ENCODE measurements at places on chromosomes 7 and 10.

DNA sequence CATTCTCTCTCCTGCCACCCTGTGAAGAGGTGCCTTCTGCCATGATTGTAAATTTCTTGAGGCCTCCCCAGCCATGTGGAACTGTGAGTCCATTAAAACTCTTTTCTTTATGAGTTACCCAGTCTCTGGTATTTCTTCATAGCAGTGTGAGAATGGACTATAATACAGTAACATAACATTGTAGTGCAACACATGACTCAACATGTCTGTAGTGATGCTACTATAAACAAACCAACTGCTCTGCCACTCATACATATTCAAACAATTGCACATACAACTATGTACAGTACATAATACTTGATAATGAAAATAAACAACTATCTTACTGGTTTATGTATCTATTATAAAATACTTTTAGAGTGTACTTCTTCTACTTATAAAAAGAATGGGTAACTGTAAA, 7.1 kb downstream of the ATOH7 start:
- no peak for DNase-seq

DNA sequence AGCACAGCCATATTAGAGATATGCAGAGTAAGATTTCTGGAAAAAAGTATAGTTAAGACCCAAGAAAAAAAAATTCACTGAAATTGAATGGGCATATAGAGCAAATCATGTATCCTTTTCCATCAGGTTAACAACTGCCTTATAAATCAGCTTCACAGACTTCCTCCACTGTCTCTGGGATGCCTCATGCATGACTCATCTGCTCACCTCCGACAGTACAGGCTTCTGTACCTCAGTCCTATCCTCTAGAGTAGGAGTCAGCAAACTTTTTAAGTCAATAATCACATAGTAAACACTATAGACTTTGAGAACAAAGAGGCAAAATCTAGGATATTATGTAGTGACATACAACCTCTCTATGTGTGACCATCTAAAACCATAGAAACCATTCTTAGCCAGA, 211.6 kb upstream of the SP8 start:
- DNase-seq = no peak

DNA sequence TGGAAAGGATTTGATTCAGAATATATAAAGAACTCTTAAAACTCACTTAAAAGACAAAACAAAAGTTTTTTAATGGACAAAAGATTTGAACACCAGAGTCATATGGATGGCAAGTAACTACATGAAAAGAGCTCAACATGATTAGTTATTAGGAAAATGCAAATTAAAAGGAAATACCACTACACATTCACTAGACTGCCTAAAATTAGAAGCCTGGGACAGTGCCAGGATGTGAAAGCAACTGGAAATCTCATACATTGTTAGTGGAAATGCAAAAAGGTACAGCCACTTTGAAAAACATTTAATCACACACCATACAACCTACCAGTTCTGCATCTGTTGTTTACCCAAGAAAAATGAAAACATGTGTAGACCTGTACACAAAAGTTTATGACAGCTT, 48.8 kb downstream of the RALA start:
- DNase-seq = no peak

- DNase-seq = no peak
Measured at GRCh38 chr10:43595739-43596298, 10.4 kb upstream of the ZNF485 start.

- DNase-seq = no peak
Measured at GRCh38 chr10:93165367-93165766, 91.7 kb downstream of the CYP26A1 start.

- DNase-seq = no peak
Measured at GRCh38 chr10:102630663-102631062, 13.6 kb upstream of the TRIM8 start.

- no peak for DNase-seq
Measured at GRCh38 chr7:127803626-127804025, 151.6 kb downstream of the SND1 start.

- no peak for DNase-seq
Measured at GRCh38 chr7:37285706-37286453, 162.8 kb downstream of the ELMO1 start.

GRCh38 chr10:7317786-7318446, 92.9 kb downstream of the SFMBT2 start:
- DNase-seq = no peak

DNA sequence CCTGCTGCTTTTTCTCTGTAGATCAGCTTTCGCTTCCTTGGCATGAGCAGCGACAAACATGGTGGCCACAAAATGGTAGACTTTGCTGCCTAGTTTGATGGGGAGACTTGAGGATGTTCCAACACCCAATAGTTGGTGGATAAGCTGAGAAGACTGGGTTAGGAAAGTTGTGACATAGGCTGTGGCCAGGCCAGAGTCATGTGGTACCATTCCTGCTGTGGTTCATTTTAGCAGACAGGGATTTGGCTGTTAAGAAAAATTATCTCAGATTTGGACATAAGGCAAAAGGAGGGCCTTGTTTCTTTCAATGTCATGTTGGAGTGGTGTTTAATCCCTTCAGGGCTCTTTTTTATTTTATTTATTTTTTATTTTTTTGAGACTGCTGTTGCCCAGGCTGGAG, 26.6 kb upstream of the FAM180A start:
- DNase-seq = no peak

DNA sequence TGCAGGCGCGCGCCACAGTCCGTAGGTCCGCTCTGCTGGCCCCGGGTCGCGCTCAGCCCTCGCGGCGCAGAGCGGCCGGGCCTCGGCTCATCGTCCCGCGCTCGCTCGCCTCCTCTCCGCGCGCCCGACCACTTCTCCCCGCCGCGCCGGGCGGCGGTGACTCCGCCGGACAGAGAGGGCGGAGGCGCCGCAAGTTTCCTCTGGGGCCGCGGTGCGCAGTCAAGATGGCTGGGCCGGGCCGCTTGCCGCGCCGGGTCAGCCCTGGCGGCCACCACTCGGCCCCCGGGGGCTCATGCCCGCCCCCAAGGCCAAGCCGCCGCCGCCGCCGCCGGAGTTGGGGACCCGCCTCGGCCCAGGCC, 441 bp downstream of the FZD8 start:
- DNase-seq = no peak

GRCh38 chr10:26860102-26860442, 686 bp downstream of the ABI1 start:
- DNase-seq = no peak

DNA sequence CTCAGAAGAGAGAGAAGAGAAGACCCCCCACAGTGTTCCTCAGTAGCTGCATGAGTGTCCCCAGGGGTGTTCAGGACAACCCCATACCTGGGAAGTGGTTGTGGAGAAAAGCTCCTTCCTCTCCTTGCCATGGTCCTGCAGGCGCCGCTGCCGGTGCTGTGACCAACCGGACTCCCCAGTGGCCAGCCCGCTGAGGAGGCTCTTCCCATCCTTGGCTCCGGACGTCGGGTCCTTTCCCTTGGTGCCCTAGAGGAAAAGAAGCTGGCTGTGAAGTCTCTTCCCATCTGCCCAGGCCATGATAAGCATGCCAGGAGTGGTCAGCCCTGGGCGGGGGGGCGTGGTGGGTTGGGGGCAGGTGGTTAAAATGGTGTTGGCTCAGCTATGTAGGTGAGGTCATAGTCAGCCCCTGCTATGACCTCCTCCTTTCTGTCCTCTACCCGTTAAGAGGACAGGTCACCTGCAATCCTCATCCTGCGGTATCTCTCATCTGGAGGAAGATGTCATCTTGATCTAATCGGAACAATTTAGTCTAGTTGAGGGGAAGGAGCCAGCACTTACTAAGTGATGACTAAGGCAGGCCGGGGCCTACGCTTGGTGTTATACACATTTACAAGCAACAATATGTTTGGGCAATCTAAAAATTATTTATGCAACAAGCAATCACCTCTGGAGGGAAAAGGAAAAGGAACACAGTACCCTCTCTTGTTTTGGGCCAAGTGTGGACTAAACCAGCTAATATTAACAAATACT, 13.2 kb downstream of the WDR91 start:
- no peak for DNase-seq

- DNase-seq = no peak
Measured at GRCh38 chr7:131057015-131057793, 270.5 kb upstream of the MKLN1 start.

GRCh38 chr10:9823268-9823930, 1194.3 kb upstream of the CELF2 start:
- no peak for DNase-seq

GRCh38 chr10:31912898-31913850, 15.5 kb downstream of the ARHGAP12 start:
- no peak for DNase-seq

DNA sequence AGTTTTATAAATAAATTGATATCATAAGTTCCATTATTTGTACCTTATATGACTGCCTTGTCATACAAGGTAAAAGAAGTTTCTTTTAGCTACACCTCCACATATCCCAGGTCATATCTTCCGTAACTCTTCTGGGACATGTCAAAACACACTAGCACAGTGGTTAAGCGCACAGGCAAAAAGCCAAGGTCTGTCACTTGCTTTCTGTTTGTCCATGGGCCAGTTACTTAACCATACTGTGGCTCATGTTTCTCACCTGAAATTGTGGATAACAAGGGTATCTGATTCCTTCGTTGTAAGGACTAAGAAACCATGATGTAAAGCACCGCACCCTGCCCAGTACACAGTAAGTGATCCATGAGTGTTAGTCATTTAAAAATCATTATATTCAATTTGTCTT, 56.2 kb downstream of the SEMA3D start:
- no peak for DNase-seq

DNA sequence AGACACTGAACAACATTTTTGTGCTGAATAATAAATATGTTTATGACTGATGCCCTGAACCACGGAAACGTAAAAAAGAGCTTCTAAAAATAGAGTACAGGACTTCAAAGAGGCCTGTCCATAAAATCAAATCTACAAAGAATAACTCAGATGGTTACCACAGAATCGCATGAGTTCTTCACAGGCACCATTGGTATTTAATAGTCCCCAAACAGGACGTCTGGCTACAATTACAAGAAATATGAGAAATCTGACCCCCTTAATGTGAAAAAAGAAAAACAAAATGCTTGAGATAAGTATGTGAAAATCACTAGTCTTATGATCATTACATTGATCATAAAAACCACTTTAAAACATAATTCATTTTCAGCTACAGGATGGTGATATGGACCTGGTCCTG, 20.8 kb downstream of the CYTH3 start:
- no peak for DNase-seq

- DNase-seq = no peak
Measured at GRCh38 chr7:44609829-44610228, 3.4 kb downstream of the OGDH start.

DNA sequence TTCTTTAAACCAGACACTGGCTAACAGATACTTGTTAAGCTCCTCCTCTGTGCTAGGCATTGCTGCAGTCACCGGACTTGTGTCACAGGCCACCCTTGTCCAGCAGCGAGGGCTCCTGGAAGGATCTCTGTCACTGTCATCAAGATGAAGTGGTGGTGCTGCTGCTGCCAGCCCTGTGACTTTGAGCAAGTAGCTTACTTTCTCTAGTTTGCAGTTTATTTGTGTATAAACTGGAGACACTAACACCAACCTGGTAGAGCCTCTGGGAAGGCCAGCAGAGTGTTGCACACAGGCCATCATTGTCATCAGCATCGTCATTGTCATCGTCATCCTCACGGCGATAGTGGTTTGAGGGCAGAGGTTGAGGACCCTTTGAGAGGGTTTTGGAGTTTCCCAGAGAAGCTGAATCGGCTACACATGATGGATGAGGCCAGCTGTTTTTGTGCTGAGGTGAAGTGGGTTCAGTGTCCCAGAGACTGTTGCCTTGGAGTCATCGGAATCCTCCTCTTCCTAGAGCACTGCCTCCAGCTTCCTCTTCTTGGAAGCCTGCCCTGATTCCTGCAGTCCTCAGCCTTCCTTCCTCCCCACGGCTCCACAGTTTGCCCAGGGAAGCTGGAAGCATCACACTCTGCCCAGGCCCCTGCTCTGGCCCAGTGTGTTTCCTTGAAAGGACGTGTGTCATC, 128.4 kb downstream of the GRK5 start:
- DNase-seq = no peak

GRCh38 chr7:70655694-70656093, 476.2 kb upstream of the GALNT17 start:
- no peak for DNase-seq

GRCh38 chr7:92621561-92622023, 31.4 kb upstream of the FAM133B start:
- no peak for DNase-seq

GRCh38 chr10:122301055-122301810, 30.1 kb downstream of the BTBD16 start:
- no peak for DNase-seq

DNA sequence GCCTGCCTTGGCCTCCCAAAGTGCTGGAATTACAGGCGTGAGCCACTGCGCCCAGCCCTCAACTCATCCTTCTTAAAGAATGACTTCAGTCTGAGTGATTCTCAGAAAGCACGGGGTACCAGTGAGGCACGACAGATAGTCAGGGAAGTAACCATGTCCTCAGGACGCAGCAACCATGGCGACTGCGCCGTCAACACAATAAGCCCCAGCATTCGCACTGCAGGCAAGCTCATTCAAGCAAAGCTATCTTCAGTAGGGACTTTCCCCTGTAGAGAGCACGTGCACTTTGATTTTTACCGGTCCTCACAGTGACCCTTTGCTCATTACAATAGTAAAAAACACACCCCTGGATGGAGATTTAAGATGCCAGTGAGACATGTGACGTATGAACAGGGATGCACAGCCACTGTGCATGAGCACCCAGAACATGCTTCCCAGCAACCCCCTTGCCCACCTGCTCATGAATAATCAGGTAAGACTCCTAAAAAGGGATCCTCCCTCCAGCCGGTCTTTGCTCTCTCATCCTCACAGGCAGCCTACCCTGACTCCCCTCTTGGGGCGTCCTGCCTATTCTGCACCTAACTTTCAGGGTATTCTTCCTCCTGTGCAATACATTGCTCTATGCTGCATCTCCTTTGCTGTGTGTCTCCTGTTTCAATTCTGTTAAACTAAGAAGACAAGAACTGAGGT, 9.1 kb downstream of the WDR86 start:
- no peak for DNase-seq

DNA sequence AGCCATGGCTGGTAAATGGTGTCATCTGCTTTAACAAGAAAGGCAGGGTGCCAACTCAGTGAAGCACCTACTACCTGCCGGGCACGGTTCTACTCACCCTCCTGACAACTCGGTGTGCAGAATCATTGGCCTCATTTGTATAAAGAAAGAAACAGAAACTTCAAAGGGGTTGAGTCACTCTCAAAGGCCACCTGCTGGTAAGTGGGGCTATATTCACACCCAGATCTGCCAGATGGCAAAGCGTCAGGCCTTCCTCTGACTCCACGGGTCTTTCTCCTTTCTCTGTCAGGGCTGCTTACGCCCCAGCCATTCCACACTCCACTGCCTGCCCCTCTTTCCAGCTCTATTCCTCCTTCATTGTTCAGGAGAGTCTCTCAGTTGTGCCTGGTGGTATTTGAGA, 309.2 kb downstream of the GFRA1 start:
- DNase-seq = no peak

DNA sequence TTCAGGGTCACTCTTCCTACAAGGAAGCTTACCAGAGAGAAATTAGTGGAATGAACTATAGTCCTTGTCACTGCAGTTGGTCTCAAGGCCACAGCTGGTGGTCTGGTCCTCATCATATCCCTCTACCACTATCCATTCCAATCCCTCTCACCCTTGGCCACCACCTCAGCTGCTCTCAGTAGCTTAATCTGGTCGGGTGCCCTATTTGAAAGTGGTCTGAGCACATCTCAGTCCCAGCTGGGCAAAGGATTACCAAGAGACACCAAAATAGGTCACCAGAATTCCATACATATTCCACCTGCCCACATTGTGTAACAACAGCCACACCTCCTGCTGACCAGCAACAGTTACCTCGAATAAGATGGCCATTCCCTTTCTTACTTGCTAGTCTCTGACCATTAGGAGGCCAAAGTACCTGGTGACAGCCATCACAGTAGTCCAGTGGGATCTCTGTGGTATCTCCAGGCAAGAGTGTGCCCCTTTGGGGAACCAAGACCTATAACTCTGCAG, 3.3 kb upstream of the ZC3HAV1 start:
- no peak for DNase-seq
